ENCODE measurements at places on chromosomes 4 and X.

- DNase-seq, result no peak
Observed at GRCh38 chr4:59936566-59936965, 1263.6 kb upstream of the ADGRL3 start.

DNA sequence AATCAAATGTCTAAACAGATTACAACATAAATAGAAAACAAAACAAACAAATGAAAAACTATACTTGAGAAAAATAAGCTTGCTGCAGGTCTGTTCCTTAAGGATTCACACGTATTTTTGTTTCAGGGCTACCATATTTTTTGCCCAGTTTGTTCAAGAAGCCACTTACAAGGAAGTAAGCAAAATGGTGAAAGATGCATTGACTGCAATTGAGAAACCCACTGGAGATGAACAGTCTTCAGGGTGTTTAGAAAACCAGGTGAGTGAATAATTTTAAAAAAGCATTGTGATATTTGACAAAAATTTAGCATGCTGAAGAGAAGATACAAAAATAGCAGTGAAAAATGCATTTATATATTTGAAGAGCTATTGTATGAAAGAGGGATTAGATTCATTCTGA is 2.0 kb downstream of the AFP start:
- no peak for DNase-seq

- DNase-seq, result no peak
Observed at GRCh38 chr4:37802068-37802666, 24.3 kb upstream of the PGM2 start.

- DNase-seq, result no peak
Observed at GRCh38 chr4:77163641-77164040, 6.6 kb downstream of the CCNG2 start.

GRCh38 chrX:55056820-55057674 is 17.8 kb upstream of the PAGE2B start:
- no peak for DNase-seq

DNA sequence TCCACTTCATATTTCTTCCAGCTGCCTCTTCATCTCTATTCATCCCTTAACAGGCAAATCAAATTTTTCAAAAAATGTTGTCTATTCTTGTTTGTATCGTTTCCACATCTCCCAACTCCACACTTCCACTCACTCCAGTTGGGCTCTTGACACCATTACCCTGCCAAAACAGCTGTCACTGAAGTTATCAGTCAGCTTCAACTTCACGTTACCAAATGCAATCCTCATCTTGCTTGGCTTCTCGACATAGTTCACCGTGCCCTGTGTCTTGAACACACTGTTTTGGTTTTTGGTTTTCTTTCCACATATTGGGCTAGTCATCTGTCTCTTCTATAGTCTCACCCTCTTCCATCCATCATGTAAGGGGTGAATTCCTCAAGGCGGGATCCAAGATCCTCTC is 65.2 kb downstream of the GALNT7 start:
- DNase-seq, result no peak

- DNase-seq, result no peak
Observed at GRCh38 chrX:129360175-129360574, 163.1 kb downstream of the SMARCA1 start.

DNA sequence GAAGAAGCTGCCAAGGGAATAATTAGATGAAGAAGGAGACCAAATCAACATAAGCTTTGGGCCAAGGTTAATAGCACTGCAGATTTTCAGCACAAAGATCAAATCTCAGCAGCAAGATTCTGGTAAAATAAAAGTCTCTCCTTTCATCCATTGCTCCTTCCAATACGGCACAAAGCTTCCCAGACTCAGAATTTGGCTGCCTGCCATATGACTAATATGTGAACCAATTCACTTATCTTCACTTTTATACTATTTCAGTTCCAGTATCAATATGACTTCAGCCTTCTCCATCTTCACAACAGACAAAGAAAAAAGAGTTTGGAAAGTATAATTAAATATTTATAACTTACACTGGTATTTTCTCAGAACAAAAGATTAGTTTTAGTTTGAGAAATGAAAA is 978.3 kb upstream of the GRID2 start:
- no peak for DNase-seq

DNA sequence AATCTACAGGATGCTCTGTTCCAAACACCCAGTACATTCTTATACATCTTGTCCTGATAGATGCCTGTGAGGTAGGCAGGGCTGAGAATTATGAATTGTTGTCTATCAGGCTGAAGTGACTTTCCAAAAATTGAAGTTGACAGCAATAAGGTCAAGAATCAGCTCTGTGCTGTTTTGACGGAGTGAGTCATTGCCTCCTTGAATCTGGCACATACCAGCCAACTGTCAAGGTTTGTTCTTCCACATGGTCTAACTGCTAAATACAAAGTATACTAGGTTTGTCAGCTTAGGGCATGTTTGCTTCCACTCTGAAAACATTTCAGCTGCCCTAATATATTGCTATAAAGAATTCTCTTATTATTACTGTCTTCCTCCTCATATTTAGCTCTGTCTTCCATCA is 32.3 kb downstream of the SH3RF1 start:
- no peak for DNase-seq

DNA sequence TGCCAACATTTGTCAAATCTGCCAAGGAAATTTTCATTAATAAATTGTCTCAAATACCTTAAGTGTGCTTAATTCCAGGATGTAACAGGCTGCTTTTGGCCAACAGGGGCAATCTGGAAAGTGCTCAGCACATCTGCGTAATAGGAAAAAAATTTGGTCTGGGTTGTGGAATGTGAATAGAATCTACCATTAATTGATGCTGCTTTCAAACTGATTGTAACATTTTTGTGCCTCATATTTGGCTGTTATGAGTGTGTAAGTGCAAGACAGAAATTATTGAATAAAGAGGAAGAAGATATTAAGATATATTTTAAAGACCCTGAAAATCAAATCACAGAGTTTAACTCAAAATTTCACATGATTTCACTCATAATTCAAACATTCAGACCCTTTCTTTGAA is 41.1 kb downstream of the REELD1 start:
- no peak for DNase-seq

- no peak for DNase-seq
Observed at GRCh38 chr4:52968691-52969090, 106.6 kb downstream of the RASL11B start.

GRCh38 chr4:123737156-123737555 is 340.6 kb downstream of the SPRY1 start:
- no peak for DNase-seq

GRCh38 chrX:106397788-106398538 is 213.8 kb upstream of the RADX start:
- DNase-seq, result no peak

GRCh38 chrX:107508925-107509324 is 59.5 kb downstream of the FRMPD3 start:
- DNase-seq, result no peak

GRCh38 chr4:159195361-159195769 is 92.5 kb downstream of the RAPGEF2 start:
- DNase-seq, result no peak

DNA sequence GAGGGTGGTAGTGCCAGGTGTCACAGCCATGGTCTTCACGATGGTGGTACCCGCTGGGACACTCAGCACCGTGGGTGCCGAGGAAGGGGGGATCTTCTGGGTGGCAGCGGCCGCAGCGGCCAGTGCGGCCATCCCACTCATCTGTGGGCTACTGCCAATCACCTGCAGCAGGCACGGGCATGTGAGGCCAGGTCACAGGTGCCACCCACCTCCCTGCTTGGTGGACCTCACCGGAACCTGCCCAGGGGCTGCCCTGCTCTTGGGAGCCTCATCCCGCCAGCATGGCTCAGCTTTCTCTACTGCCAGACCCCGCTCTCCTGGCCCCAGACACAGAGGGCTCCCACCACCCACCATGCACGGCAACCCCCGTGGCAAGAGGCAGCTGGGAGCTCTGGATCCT is 13.0 kb downstream of the HCFC1 start:
- no peak for DNase-seq

DNA sequence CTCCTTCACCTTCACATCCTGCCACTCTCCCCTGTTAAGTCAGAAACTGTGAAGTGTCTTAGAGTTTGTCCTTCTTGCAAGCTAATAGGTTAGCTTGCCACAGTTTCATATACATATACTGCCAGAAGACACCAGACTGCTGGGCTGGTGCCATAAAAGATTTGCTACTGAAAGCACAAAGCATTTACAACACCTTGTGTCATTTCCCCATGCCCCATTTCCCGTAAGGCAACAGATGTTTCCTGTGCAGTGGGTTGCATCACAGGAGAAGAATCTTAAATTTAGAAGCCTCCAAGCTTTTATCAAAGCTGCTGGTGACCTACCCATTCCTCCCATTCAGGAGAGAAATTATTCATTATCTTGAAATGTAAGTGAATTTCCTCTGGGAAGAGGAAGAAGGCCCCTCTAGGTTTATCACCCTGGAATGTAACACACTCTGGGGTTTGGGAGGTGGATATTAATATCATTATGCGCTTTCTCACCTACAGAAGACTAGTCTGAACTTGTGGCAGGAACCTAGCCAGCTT is 34.5 kb upstream of the RAB33B start:
- no peak for DNase-seq

GRCh38 chr4:7187168-7187535 is 5.2 kb upstream of the SORCS2 start:
- peak; percentile 70 for DNase-seq

GRCh38 chr4:60314416-60314815 is 885.7 kb upstream of the ADGRL3 start:
- DNase-seq, result no peak

DNA sequence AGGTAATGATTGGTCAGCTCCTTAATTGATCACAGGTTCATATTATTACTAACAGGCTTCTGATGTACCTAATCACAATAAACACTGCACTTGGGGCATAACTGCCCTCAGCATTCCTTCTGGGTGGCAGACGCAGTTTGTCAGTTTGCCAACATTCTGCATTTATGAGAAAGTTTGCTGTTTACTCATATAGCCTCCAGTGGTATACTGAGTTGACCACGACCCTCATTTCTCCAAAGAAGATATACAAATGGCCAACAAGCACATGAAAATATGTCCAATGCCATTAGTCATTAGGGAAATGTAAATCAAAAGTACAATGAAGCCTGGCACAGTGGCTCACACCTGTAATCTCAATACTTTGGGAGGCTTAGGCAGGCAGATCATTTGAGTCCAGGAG is 26.3 kb downstream of the EFHC2 start:
- no peak for DNase-seq

GRCh38 chr4:186900232-186900900 is 176.7 kb upstream of the FAT1 start:
- no peak for DNase-seq

DNA sequence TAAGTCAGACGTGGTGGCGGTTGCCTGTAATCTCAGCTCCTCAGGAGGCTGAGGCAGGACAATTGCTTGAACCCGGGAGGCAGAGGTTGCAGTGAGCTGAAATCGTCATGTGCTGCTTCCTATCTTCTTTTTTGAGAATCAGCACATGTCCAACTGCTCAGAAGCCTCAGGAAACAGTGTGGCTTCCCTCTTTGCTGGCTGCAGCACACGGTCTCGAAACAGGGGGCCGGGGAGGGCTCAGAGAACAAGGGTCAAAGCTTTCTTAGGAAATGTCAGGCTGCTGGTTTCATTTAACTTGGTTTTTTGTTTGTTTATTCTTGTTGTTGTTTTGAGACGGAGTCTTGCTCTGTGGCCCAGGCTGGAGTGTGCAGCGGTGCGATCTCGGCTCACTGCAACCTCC is 31.3 kb downstream of the CRLF2 start:
- DNase-seq, result peak; percentile 12

DNA sequence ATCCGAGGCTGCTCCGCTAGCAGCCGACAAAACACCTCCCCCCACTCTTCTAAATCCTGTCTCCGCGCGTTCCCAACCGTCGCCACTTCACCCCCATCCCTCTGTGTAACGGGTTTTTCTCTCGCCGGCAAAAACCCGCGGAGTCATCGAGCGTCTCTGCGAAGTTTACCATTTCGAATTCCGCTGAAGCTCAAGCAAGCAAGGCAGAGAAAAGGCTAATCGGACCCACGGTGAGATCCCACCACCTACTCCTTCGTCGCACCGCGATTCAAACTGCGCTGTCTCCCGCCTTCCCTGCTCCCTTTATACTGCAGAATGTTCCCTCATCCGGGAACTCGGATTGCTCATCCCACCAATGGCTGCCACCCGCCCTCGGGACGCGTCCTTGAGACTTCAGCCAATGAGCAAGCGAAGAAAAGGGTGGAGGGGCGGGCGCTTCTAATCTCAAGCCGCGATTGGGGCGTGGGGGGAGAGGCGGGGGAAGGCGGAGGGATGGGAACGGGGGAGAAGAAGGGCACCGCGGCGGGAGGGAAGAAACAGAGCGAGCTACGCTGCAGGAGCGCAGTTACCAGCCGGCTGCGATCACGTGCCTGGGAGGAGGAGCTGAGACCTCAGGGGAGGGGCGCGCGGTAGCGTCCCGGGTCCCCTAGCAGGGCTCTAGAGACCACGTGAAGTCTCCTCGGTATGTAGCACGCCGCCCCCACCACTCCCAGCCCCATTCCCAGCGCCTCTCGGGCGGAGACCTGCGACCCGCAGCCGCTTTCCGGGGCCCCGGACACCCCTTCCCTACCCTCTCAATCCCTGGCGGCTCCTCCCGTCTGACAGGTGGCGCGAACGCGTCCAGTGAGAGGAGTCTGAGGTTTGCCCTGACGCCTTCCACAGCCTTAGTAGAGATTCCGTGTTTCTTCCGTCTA is at the start of gene H2AZ1:
H2AZ1 (minus strand) TSS at position 277 of the 914 bp plus-strand sequence; CDS start at position 172, 105 bp downstream.
- DNase-seq, result peak; percentile 100

- DNase-seq, result no peak
Observed at GRCh38 chr4:8189551-8190466, 9.3 kb upstream of the SH3TC1 start.

- DNase-seq, result no peak
Observed at GRCh38 chr4:145829629-145830395, 108.8 kb downstream of the ZNF827 start.

- peak; percentile 16 for DNase-seq
Observed at GRCh38 chr4:56641494-56642051, 39.5 kb downstream of the HOPX start.

DNA sequence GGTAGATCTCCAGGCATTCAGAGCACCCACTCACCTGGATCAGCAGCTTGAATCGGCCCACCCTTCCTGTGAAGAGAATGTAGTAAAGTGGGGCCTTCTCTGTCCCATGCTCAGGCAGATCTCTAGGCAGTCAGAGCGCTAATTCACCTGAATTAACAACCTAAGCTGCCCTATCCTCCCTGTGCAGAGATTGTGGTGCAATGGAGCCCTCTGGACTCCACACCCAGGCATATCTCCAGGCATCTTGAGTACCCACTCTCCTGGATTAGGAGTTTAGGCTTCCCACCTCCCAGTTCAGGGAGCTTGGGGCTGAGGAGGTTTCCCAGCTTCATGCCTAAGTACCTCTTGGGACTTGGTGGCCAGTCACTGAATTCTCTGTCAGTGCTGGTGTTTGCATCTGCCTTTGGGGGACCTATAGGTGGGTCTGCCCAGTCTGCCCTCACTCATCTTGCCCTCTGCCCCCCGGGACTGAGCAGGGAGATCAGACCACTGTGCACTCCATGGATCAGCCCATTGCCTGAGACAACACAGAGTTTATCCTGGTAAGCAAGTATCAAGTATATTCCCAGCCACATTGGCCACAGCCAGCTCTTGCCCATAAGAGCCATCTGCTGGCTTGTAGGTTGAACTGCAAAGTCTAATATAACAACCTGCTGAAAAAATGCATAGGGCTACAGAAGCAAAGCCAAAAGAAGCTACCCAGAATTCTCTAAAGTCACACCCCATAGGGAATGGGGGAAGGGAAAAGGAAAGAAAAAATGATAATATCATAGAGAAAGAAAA is 372.9 kb downstream of the KLHL13 start:
- no peak for DNase-seq
